Stimulated activated CD8-positive, alpha-beta memory T cell treated with anti-CD3 and anti-CD28 coated beads, Interleukin-12 subunit alpha, Interleukin-12 subunit beta, amount 100 ng/mL, for 4 hours (primary cell): ENCODE measurements at places on chromosomes 7 and 10.

- no peak for DNase-seq
Observed at GRCh38 chr7:109101332-109101731, 531.7 kb downstream of the DNAJB9 start.

DNA sequence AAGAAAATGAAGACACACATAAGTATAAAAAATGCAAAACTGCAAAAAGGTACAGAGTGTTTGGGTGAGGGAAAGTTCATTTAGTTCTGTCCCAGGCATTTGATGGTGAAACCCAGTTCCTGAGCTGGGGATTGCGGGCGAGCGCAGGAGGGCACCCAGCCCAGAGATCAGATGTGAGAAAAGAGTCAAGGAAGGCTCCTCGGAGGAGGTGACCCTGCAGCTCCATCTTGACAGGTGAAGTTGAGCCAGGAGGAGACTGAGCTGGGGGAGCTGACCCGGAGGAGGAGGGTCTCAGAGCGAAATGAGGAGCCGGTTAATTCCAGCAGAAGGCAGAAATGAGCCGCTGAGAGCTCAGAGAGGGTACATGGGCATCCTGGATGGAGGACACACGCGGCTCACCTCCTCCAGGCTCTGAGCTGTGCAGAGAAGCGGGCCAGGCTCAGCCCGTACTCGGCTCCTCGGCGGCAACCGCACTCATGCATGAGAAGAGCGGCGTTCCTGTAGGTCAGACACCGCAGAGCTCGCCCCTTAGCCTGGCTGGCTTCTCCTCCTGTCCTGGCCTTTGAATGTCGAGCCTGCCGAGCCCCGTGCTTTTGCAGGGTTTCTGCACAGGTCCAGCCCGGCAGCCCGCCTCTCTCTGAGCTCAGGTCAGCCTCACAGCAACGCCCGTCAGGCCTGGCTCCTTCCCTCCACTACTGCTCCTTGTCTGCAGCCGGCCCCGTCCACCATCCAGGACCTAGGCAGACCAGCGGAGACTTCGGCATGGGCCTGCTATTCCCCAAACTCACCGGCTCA, 9.5 kb upstream of the RAMP3 start:
- no peak for DNase-seq

DNA sequence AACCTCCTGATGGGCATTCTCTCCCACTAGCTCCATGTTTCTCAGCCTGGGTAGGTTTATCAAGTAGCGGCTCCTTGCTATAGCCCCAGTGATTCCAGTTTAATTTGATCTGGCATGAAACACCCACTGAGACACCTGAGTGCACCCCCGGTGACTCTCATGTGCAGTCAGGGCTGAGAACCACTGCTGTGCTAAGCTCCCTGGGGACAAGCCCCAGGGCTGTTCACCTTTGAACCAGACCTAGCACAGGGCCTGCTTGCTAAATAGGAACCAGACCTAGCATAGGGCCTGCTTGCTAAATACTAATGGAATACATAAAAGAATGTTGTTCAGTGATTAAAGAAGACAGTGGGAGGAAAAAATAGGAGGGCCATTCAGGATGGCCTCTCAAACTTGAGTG, 167.6 kb downstream of the JAZF1 start:
- no peak for DNase-seq

GRCh38 chr10:44316187-44316921, 68.5 kb downstream of the CXCL12 start:
- DNase-seq: no peak

GRCh38 chr7:122046402-122046801, 97.6 kb downstream of the AASS start:
- no peak for DNase-seq

GRCh38 chr10:624605-625332, 64.7 kb downstream of the DIP2C start:
- no peak for DNase-seq

DNA sequence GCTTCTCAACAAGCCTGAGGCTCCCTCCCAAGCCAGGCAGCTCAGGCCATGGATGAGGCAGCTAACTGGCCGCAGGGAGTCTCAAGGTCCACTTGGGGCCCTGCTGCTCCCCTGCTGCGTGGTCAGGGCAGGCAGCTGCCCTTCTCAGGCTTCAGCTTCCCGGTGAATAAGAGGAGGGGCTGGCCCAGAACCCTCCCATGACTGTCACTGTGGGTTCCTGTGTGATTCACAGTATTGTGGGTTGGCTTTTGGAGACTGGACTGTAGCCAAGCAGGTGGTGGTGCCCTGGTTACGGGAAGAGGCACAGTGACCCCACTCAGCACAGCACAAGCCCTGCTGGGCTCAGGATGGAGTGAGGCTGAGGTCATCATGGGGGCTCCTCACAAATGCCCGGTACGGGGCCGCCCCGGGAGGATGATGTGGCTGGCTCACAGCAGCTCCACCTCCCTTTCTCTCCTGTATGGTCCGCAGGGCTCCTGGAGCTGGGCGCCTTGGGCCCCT, 189.8 kb downstream of the HECW1 start:
- DNase-seq: no peak

GRCh38 chr7:96836456-96836855, 126.8 kb upstream of the SEM1 start:
- DNase-seq: no peak
